Kidney (tissue), 22 donors: ENCODE measurements at places on chromosomes 1 and 21. TPM values are rescaled to one million over a fixed set of nuclear protein-coding genes. Genes with fewer than 3 reads are reported as not detected.
A peak's percentile ranks its signal among the peaks of the same experiment; 100 is the strongest.

SLC45A3 gene
- total RNA-seq: 7.2 TPM

CEP104 gene
- total RNA-seq: 51.2 TPM

GRCh38 chr1:64171797-64172281, 31.6 kb upstream of the UBE2U start:
- H3K27ac ChIP-seq: no peak overlapping the region
- DNase-seq: no peak
- H3K4me1 ChIP-seq: peaks cover 2% of the 10 kb centered on the region

DNA sequence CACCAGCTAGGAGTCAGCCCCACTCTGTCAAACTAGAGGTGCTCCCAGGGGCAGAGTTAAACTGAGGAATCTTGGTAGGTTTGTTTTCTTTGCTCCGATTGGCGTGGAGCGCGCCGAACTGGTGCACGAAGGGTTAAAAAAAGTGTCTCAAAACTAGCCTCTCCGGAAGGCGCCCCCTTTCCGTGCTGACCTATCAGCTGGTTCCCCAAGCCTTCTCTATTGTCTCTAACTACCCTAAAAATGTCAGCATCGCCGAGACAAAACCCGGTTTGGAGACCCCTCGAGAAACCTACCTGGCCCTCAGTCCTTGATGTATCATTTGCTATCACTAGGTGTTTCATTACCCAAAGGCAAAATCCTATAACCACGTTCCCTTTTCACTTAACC, 2.2 kb downstream of the TGFB2 start:
- no peaks in the 10 kb centered on the region for H3K36me3 ChIP-seq
- H3K4me3 ChIP-seq: peak overlapping the region; percentile 78
- no peaks in the 10 kb centered on the region for H3K27me3 ChIP-seq
- peak; percentile 54 for DNase-seq
- peaks cover 7% of the 10 kb centered on the region for H3K4me1 ChIP-seq

DNA sequence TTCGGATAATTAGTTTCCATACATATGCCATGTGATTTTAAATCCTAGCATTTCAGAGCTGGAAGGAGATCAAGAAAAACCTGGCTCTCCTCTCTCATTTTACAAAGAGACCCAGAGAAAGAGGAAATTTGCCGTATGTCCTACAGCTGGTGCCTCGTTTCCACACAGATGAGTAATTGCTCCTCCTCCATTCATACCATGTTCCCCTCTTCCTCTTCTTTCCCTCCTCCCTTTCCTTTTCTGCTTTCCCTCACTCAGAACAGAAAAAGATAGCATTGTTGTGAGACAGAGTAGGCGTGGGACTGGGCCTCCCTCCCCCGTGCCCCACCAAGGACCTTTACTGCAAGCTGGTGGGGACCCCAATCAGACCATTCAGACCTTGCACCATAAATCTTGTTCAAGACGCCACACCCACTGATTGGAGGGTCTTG, 13.7 kb upstream of the SLC44A3 start:
- no peak overlapping the region for H3K27ac ChIP-seq
- H3K4me3 ChIP-seq: peak overlapping the region; percentile 6
- no peaks in the 10 kb centered on the region for H3K36me3 ChIP-seq
